Mesenteric fat pad (tissue), 1 donor: ENCODE measurements at places on chromosomes 11 and 22. TPM values are rescaled to one million over a fixed set of nuclear protein-coding genes. Genes with fewer than 3 reads are reported as not detected.

Gene CCDC89
- 0.84 TPM for total RNA-seq

Gene HOATZ
- total RNA-seq: not detected

Gene HEPN1
- total RNA-seq: not detected

Gene LIF
- total RNA-seq: 34.8 TPM

Gene KCNK7
- 1.5 TPM for total RNA-seq

Gene DRD2
- total RNA-seq: not detected

Gene OR4A16
- not detected for total RNA-seq

Gene RFPL3
- not detected for total RNA-seq

Gene PRRG4
- 0.84 TPM for total RNA-seq

Gene DNAJB13
- not detected for total RNA-seq

Gene CDC42BPG
- 0.55 TPM for total RNA-seq

Gene ARHGAP8
- total RNA-seq: 8.2 TPM

Gene SLC37A4
- 10.2 TPM for total RNA-seq

Gene CD3D
- total RNA-seq: 1.3 TPM

Gene XKR3
- total RNA-seq: not detected
